Retinal pigment epithelial cell (primary cell): ENCODE measurements at places on chromosomes 3 and 15.

DNA sequence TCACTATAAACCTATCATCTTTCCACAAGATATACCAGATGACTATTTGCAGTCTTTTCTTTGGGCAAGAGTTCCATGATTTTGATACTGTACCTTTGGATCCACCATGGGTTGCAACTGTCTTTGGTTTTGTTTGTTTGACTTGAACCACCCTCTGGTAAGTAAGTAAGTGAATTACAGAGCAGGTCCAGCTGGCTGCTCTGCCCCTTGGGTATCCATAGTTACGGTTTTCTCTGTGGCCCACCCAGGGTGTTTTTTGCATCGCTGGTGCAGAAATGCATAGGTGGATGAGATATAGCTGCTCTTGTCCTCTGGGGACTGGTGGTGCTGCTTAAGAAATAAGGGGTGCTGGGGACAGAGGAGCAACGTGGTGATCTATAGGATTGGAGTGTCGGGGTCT lies 33.8 kb downstream of the CHDH start:
- DNase-seq: no peak

DNA sequence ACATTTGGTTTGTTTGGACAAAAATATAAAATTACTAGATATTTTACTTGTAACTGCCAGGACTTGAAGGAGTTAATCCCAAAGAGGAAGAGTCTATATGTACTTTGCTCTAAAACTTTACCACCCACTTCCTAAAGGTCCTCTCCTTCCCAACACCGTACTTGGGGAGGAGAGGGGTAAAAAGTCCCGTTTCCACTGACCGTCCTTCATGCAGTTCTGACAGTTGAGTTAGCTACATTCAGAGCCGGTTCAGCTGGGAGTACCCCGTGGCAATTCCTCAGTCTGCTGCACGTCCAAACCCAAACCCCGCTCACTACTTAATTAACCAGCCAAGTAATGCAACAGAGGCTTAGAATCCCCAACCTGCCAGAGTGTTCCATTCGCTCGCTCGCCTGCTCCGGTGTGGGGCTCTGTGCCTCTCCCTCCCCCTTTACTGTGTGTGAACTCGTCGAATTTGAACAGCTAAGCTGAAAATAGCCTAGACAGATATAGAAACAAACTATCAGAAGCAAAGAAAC lies 519.7 kb downstream of the FOXP1 start:
- no peak for DNase-seq

DNA sequence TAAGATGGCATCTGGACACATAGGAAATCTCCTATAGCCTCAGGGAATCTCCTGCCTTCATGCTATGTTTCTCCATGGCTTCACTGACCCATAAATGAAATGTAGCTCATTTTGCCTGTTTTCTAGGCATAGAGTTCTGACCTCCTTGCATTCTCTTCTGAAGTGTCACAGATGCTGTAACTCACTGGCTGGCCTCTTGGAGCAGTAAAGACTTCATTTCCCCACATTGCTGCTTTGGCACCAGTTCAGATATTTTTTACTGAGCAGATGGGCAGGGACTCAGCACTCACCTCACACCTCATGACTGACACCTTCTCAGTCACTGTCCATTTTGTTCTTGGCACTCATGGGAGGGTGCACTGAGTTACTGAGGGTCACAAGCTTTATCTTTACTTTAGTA lies 286.7 kb upstream of the TGFBR2 start:
- no peak for DNase-seq

DNA sequence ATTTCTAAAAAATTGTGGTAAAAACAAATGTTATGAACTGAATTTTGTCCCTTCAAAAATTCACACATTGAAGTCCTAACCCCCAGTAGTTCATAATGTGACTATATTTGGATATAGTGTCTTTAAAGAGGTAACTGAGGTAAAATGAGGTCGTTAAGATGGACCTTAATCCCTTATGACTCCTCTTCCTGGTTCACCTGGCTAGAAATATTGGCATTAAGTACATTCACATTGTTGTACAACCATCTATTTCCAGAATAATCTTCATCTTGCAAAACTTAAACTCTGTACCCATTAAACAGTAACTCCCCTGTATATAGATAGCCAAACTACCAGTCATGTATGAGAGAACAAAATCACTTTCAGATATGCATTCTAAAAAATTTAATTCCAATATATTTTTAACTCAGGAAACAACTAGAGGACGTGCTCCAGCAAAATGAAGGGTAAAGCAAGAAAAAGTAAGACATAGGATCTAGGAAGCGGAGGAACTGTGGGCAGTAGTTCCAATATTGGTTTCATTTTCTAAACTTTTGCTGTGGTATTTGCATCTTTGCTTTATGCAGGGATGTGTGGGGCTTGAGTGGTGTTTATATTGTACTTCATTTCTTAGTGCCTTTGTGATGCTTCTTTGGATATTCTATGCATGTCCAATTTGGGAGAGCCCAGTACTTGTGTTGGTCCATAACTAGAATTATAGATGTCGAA lies 36.7 kb upstream of the IL20RB start:
- no peak for DNase-seq

- DNase-seq: peak; percentile 91
Observed at GRCh38 chr3:38601956-38602550, 47.4 kb downstream of the SCN5A start.

DNA sequence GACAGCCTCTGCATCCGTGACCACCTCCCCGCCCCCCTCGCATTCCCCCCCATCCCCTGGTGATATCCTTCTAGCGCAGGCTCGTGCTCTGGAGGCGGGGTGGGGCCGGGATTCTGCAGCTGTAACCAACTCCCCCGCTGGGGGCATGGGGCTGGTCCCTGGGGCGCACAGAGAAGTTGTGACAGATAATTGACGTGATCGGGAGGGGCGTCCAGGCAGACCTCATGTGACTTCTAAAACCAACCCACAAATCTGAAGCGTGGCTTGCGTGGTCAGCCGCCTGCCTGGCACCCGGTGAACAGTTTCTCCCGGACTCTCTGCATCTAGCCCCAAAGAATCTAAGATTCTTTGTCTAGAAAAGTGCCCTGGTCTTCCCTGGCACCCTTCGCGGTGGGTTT lies 100.6 kb upstream of the IGF1R start:
- DNase-seq: no peak

GRCh38 chr15:43412096-43412495 lies 41.2 kb downstream of the TUBGCP4 start:
- DNase-seq: no peak

DNA sequence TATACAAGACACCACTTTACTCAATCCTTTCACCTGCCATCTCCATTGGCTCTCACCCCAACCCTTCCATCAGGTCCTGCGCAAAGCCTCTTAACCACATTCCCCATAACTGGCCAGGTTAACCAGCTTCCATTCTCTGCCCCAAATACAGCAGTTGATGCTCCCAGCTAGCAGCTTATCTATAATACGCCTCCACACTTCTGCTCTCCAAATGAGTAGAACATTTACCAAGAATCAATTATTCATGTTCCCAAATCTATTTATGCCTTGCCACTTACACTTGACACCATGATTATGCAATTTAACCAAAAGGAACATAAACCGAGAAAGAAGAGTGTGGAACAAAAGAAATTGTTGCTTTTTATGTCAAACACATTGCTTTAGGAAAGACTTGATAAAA lies 103.7 kb upstream of the TPM1 start:
- no peak for DNase-seq

DNA sequence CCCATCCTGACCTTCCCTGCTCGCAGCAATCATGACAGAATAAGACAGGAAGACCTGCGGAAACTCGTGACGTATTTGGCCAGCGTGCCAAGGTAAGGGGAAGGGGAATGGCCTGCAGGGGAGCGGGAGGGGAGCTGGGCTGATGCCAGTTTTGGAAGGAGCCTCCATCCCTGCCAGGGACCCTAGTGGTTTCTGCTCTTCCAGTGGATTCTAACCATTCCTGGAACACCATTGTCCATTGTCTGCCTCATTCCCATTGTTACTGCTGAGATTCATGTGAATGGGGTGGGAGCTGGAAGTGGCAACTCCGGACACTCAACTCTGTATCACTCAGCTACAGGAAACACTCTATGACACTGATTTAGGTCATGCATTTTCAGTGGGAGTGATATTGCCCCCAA lies 242.9 kb upstream of the ROPN1 start:
- no peak for DNase-seq

DNA sequence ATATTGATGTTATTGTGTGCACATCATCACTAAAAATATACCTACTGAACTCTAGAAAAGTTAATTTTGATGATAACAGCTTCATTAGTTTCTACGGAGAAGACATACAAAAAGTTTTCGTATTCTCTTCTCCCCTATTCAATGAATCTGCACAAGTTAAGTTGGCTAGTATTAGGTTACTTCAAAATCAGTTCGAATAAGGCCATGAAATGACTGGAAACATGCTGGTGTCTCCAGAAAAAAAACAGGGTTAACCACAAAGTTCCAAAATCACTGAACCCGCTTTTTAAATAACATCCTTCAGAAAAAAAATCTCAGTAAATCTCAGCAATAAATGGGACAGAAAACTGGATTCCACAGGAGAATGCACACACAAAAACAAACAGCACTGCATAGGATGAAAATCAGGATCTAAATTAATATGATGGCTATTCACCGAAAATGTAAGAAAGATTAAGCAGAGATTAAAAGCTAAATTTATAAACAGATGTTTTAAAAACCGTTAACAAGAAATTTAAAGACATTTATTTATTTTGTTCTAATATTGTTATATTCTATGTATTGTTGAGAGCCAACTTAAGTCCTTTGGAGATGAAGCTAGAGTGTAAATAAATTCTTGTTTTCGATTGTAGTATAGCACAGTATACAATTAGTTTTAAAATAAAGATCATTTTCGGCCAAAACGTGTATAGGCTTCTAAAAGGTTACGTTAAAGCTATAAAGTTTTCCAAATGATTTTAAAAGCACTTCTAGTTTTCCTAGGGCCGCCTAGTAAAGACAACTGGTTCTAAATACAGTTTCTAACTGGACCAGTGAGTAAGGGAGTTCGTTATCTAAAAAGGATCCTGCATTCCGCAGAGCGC lies 1.0 kb downstream of the IGSF11 start:
- DNase-seq: no peak

DNA sequence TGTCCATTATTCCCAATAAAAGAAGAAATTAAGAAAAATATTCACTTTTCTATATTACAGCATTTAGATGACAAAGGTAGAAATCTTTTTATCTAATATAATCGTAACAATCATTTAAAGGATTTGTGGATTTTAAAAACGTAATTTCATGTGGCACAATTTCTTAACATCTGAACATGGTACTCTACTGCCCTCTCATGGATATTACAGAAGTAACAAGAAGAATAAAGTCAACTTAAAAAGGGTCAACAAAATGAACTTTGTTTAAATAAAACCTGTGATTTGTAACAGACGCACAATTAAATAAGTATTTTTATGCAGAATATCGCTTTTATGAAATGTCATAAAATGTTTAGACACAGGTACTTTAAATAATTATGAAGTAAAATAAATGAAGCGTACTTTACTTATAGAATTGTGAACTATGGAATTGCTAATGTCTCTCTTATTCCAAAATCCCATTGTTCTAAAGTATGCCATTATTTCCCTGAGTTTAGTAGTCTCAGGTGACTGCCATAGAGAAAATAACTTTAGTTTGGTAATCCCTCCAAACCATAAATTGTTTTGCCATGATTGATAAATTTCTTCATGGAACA lies 366.8 kb upstream of the ZNF385D start:
- no peak for DNase-seq

DNA sequence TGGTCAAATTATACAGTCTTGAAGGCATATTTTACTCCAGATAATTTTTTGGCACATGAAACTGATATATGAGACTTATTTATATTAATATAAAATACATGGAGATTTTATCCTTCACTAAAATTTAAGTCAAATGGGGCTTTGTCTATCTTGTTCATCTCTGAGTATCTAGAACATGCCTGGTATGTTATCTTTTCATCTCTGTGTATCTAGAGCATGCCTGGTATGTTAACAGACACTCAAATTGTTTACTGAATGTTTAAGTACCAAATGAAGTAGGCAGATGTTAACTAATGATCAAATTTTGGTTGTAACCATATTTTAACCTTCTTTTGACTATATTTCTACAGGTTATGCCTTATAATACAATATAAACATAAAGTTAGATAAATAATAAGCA lies 7.7 kb downstream of the GTF2A2 start:
- no peak for DNase-seq

DNA sequence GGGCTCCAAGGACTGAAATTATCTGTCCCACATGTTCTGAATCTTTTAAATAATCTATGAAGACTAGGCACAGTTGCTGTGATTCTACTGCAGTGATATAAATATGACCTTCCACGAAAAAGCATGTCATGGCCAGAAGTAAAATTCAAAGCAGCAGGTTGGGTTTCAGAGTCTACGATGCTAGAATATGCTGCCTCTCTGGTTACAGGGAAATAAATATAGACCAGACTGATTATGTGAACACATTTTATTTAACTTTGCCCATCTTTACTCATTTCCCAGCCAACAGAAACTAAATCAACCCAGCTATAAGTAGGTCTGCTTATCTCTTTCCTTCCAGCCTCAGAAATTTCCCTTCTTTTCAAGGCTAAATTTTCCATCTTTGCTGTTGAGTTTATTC lies 19.9 kb upstream of the TM6SF1 start:
- DNase-seq: no peak

DNA sequence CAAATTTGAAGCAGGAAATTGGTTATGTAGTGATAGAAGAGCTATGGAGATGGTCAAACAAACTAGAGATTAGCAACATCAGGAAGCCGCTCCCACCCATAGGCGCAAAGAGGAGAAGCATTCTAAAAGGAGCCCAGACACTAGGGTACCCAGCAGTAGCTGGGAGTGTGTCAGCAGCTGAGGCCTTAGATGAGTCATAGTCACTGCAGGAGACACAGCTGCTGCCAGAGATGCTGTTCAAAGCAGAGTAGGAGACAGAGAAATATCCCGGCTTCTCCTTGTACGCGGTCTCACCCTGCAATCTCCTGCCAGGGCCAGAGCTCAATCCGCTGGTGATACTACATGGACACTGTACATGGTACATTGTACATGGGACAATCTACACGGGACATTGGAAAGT lies 61.9 kb downstream of the VGLL3 start:
- no peak for DNase-seq

- DNase-seq: no peak
Observed at GRCh38 chr3:55702822-55703221, 215.7 kb upstream of the WNT5A start.

GRCh38 chr3:134710313-134710680 lies 59.5 kb upstream of the KY start:
- DNase-seq: no peak

- peak; percentile 56 for DNase-seq
Observed at GRCh38 chr15:42404461-42405235, 45.3 kb downstream of the CAPN3 start.

DNA sequence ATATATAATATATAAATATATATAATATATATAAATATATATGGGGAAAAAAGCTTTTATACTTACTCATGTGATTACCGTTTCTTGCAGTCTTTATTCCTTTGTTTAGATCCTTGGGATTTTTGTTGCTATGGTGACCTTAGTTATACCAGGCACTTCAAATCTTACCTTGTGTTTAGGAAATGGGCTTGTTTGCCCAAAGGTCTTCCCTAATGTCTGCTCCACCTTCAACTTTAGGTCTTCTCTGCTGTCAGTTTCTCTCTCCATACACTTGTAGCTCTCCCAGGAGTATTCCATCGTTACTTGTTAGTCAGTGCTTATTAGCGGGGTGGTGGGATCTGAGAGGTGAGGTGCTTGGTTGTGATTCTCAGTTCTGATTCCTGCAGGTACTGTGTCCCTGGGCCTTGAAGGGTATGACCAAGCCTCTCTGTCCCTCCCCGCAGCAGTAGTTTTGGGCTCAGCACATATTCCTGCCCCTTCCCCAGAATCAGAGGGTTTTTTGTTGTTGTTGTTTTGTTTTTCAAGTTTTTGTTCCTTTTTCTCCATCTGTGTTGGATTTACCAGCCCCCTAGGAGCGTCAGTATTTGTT lies 9.6 kb upstream of the LAMP3 start:
- no peak for DNase-seq

- DNase-seq: no peak
Observed at GRCh38 chr3:39127908-39128304, 20.4 kb downstream of the TTC21A start.
